Stimulated activated CD4-positive, alpha-beta T cell treated with anti-CD3 and anti-CD28 coated beads, Interleukin-4, amount 100 ng/mL, for 4 hours (primary cell): ENCODE measurements at places on chromosomes 4 and X.

GRCh38 chr4:65635051-65635821 lies 35.1 kb downstream of the EPHA5 start:
- DNase-seq: no peak

GRCh38 chr4:53507058-53507457 lies 84.2 kb downstream of the LNX1 start:
- no peak for DNase-seq

DNA sequence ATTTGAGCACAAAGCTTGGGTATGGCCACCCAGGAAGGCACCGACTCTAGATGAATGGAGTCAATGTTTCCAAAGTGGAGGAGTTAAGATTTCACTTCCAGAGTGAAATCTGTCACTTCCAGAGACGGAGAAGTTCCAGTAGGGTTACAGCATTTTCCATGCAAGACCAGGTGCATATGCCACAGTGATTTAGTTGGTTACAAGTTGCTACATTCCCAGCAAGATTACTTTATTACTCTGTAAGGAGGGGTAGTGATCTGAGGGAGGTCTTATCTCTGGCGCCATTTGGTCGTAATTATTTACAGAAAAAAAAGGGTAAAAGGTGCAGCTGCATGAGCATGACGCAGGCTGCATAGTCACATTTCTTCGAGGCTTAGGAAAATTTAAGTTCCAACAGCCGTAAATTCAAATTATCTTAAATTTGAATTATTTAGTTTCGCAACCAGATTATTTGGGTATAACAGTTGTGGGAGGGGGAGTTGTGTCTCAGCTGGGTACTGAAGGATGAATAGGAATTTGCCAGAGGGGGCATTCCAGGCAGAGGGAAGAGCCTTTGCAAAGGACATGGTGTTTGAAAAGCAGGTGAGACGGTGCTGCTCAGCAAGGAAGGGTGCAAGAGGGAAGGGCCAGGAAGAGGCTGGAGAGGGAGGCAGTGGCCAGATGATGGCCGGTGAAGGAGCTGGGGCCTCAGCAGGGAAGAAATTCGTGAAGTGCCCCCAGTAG lies 17.4 kb upstream of the AFAP1 start:
- DNase-seq: no peak

GRCh38 chrX:39983715-39984114 lies 114.0 kb downstream of the BCOR start:
- no peak for DNase-seq

- DNase-seq: no peak
Measured at GRCh38 chr4:130336585-130337217, 1240.7 kb downstream of the C4orf33 start.

DNA sequence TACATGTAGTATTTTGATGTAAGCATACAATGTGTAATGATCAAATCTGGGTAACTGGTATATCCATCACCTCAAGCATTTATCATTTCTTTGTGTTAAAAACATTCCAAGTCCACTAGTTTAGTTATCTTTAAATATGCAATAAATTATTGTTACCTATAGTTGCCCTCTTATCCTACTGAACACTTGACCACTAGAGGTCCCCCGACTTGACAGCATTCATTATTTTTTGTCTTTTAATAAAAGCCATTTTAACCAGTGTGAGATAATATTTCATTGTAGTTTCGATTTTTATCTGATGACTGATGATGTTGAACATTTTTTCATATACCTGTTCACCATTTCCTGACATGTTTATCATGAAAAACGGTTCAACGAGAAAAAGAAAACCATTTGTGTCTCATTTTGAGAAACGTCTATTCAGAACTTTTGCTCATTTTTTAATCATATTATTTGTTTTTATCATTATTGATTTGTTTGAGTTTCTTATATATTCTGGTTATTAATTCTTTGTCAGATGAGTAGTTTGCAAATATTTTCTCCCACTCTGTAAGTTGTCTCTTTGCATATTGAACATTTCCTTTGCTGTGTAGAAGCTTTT lies 199.0 kb upstream of the CXXC4 start:
- no peak for DNase-seq

DNA sequence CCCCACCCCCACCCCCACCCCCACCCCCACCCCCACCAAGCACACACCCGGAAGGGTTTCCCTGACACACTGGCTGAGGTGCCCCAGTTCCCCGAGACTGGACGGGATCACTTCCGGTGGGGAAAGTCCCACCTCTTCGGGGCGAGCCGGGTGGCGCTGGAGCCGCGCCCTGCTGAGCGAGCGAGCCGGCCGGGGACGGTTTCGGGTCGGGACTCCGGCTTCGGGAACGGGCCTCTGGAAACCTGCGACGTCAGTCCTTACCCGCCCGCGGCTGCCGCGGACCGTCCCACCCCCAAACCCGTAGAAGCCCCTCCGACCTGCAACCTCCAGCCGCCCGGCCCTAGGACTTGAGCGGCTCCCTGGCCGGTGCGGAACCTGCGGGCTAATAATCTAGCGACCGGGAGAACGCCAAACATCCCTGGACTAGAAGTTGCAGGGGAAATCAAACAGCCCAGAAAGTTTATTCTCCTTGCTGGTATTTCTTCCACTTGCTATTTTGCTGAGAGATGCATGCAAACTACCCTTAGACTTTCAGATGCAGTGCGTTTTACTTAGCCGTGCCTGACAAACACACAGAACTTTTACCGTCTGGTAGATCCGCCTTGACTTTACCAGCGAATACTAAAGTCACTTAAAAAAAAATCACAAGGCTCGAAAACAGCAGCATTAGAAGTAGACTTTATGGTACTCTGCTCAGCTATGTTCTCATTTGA lies 991 bp downstream of the RAP2C start:
- peak; percentile 68 for DNase-seq

GRCh38 chrX:16882169-16882568 lies 12.0 kb upstream of the RBBP7 start:
- DNase-seq: no peak

DNA sequence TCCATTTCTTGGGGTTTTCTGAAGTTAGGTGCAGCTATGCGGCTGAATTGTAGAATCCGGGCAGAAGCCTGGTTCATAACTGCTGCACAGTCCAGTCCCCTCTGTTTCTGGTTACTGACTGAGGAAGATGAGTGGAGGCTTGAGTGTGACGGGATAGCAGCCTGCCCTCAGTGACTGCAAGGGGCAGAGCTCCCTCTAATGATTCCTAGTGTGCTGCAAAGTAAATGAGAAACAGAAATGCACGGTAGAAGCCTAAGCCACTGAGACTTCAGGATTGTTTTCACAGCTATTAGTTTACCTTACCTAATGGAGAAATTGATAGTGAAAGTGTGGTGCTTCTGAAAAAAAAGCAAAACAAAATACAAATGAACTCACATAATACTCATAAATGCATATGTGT lies 189.2 kb downstream of the GPM6A start:
- DNase-seq: no peak

GRCh38 chrX:134764202-134764785 lies 106.0 kb upstream of the PLAC1 start:
- no peak for DNase-seq

GRCh38 chr4:68576272-68577125 lies at the start of gene UGT2B17:
Gene UGT2B17, minus strand, starts transcription at chr4:68576322. Its CDS starts 7,838 bp downstream, at chr4:68568484.
- DNase-seq: no peak

- DNase-seq: no peak
Measured at GRCh38 chr4:110347805-110348204, 128.2 kb upstream of the ENPEP start.

GRCh38 chr4:143199503-143199902 lies 14.8 kb downstream of the USP38 start:
- DNase-seq: no peak

DNA sequence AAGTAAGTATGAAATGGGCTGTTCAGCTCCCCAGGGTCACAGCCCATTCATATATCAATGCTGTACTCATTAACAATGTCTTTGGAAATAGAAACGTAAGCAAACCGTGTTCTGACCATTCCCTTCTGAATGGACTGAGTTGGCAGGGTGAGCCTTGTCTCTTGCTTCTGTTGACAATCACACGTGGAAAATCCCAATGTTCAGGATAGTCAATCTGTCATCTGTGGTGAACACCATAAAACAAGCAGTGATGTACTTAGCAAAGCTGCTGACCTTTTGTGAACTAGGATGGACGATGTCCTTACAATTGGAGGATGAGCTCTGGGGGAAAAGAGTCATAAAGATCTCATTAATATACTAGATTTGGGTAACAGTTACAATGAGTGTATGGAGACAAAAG lies 109.6 kb upstream of the PAQR3 start:
- DNase-seq: no peak

GRCh38 chr4:96543346-96543745 lies 703.5 kb downstream of the PDHA2 start:
- DNase-seq: no peak

DNA sequence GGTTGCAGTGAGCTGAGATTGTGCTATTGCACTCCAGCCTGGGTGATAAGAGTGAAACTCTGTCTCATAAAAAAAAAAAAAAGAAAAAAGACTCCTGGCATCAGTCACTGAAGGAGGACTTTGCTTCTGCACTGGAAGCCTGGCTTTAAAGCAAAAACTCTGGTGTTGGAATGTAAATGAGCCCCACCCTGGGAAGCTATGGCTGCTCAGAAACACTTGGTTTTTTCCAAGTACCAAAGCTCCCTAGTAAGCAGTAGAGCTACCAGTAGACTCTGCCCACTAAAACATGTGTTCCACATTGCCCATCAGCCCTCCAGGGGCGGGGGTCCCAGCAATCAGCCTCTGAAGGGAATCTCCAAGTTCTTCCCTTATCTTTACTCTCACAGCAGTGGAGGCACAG lies 154.4 kb downstream of the SHROOM3 start:
- no peak for DNase-seq

GRCh38 chr4:168411318-168412150 lies 68.8 kb downstream of the DDX60L start:
- DNase-seq: no peak

DNA sequence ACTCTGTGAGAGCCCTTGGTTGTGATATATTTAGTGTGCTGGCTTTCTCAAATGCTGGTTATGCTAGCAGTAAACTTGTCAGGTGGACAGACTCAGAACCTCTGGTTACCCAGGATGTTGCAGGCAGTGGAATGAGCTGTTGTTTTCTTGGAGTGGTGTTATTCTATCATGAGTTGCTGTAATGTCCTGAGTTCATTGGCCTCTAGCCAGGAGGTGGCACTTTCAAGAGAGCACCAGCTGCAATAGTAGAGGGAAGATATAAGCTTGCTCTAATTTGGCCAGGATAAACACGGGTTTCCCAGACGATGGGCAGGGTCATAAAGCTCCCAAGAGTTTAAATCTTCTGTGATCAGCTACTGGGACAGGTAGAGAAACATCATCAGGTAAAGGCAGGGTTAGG lies 95.0 kb upstream of the UBQLN2 start:
- no peak for DNase-seq

- DNase-seq: no peak
Measured at GRCh38 chr4:77917075-77917474, 54.4 kb downstream of the MRPL1 start.

DNA sequence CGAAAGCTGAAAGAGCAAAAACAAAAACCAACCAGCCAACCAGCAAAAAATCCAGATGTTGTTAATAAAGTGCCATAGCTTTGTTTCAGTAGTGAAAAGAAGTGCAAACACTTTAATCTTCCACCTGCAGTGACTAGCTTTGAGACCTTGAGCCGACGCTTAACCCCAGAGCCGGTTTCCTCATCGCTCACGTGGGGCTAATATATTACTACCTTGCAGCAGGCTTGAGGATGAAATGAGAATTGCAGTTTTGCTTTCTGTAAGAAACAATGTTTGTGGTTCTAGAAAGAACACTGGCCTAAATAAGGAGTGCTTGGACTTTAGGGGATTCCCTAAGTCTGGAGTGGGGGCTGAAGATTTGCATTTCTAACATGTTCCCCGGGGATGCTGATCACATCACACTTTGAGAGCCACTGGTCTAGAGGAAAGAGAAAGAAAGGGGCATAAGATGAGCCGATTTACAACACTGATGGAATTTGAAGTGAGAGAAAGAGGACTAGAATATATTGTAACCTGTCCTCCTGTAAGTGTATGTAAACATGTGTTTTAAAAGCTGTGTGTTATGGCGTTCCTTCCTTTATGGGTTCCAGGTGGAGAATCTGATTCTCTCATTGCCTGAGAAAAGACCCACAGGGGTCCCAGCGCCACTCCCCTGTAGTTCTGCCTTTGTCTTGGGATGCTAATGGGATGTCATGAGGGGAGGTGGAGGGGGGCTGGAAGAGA lies 1.4 kb downstream of the FGF2 start:
- peak; percentile 3 for DNase-seq

DNA sequence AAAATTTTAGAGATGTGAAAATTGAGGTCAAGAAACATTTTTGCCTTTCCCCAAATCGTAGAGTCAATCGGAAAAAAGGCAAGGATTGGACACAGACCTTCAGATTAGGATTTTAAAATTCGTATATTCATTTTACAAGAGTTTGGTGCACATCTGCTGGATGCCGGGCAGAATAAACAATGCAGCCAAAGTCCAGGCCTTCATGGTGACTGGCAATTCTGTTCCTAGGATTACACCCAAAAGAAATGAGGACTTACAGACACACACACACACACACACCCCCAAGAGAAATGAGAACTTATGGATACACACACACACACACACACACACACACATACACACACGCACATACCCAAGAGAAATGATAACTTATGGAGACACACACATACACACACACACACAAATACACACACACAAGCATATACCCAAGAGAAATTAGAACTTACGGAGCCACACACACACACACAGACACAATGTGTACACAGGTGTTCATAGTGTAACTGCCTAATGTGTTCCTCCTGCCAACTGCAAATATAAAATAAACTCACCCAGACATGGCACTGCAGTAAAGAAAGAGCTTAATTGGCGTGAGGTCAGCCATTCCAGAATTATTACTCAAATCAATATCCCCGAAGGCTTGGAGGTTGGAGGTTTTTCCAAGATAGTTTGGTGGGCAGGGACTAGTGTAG lies 165.7 kb upstream of the STS start:
- DNase-seq: no peak

DNA sequence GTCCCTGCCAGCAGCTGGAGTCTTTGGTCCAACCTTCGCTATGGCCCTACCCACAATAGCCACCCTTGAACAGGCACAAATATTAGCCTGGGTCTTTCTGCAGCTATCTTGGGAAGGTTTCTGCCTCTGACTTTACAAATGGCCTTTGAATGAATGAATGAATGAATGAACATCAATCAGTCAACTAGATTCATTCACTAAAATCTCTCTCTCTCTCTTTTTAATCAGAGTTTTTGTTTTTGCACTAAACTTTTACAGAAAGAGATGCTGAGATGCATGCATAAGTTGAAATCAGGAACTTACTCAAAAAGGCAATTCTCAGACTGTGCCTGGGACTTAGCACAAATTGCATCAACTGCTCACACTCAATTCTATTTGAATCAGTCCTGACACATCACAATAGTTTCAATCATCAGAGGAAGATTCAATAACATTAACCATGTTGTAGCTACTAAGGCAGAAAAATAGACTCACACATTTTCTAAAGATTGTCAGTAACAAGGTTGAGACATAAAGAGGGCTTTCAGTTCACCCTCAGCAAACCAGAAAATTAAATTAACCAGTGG lies 55.0 kb downstream of the ANXA3 start:
- no peak for DNase-seq
